ENCODE measurements at places on chromosomes 5 and 9.

GRCh38 chr9:95670122-95670521 is 153.4 kb upstream of the PTCH1 start:
- DNase-seq = no peak

- no peak for DNase-seq
Observed at GRCh38 chr5:78534148-78534904, 114.2 kb downstream of the LHFPL2 start.

GRCh38 chr9:90808398-90808797 is 6.8 kb downstream of the SYK start:
- DNase-seq = no peak

DNA sequence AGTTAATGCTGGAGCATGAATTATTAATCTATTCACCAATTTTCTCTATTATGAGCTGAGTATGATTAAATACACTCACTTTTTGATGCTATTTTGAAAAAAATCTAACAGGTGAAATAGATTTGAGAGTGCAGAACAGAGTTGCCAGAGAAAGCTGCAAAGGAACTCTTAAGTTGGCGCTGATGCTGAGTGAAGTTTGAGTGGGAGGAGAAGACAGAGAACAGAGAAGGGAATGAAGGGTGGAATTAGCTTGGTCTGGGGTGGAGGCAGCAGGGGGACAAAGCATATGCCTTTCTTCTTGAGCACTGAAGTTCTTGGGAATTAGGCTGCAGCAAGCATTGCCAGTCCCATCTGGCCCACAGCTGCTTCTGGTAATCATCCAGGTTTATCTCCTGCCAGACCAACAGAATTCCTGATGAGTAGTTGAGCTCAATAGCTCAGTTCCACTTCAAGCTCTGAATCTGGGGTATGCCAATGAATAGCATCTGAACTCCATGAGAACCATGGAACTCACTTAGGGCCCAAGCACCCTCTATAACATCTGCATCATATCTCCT is 290.1 kb downstream of the HINT1 start:
- no peak for DNase-seq

GRCh38 chr5:150763023-150763769 is 4.4 kb upstream of the DCTN4 start:
- DNase-seq = no peak

DNA sequence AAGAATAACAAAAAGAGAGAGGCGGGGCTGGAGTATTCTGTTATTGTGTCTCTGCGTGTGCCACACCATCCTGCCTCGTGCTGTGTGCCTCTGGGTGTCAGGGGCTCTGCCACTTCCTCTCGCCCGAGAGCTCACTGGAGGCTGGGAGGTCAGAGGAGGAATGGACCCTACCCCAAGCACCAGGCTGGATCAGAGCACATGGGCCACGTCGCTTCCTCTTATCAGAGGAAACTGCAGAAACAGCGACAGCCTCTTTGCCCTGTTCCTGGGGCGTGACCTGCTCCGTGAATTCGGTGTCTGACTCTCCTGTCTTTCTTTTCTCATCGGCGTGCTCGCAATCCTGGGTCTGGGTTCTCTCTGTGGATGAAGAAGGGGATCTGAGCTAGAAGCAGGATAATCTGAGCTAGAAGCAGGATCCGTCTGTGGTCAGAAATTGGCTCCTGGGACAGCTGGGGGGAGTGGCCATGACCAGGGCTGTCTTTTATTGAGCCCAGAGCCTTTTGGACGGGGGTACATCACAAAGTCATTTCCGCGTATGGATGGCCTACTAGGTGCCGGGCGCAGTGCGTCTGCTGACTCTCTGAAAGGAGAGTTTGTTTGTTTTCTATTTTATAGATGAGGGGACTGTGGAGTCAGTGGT is 150.3 kb upstream of the COL5A1 start:
- no peak for DNase-seq

GRCh38 chr9:10168241-10168640 is 444.6 kb downstream of the PTPRD start:
- peak; percentile 91 for DNase-seq

GRCh38 chr5:74725331-74725730 is 40.3 kb downstream of the HEXB start:
- no peak for DNase-seq

DNA sequence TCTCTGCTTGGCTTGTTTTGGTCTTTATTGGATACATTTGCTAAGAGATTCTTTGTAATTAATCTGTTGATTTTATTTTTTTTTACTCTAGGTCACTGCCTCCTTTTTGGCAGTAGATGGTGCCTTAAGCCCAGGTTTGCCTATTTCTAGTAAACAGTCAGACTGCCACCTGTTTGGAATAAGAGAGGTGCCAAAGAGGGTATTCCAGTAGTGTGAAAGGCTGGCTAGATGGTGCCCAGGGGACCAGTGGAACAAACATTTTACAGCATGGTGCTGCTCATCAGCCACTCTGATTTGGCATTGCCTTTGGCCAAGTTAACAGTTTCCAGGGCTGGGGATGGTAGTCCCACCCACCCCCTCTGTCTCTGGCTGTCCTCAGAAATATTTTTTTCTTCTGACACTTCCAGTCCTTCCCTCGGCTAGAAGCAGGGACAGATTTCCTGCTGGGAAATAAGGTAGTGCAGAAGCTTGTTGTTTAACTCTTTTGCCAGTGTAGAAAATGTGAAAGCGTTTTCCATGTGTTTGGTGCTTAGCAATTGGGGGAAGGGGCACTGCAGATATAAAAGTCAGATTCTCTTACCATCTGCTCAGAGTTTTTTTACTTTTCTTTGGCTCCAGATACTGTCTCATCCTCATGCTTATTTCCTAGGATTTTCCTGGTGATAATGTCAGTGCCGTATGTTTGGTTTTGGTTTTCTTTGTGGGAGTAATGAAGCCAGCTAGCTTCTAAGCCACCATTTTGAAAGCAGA is 36.6 kb upstream of the FBXL7 start:
- DNase-seq = no peak

GRCh38 chr5:7576023-7576715 is 180.2 kb downstream of the ADCY2 start:
- no peak for DNase-seq

GRCh38 chr5:74957029-74957784 is 91.0 kb upstream of the FAM169A start:
- no peak for DNase-seq

DNA sequence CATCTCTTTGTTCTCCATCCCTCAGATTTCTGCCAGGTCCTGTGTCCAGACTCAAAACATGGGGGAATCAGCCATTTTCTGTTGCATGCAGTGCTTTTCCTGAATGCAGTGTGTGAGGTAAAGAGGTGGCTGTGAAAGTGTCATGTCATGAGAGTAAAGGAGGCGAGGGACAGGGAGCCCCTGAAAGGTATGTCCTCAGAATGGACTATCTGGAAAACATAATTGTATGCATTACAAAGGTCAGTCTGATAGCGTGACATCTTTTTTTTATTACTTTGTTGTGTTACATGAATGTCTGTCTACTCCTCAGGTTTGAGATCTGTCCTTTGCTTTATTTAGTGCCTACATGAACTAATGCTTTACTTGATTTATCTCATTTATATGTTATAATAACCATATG is 239.1 kb downstream of the MAN2A1 start:
- no peak for DNase-seq

DNA sequence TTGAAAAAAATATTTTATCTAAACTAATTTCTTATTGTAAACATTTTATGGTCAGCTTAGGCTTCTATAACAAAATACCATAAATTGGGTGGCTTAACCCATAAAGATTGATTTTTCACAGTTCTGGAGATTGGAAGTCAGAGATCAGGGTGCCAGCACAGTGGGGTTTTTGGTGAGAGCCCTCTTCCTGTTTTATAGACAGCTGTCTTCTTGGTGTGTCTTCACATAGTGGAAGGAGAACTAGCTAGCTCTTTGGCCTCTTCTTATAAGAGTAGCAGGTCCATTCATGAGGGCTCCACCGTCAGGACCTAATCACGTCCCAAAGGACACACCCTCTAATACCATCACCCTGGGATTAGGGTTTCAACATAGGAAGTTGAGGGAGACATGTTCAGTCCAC is 26.6 kb downstream of the OTULINL start:
- DNase-seq = no peak

GRCh38 chr5:56641635-56642260 is 173.6 kb upstream of the MAP3K1 start:
- DNase-seq = no peak

- peak; percentile 90 for DNase-seq
Observed at GRCh38 chr5:36874465-36874864, 2.1 kb upstream of the NIPBL start.

GRCh38 chr9:87290241-87291052 is 207.2 kb upstream of the DAPK1 start:
- no peak for DNase-seq

DNA sequence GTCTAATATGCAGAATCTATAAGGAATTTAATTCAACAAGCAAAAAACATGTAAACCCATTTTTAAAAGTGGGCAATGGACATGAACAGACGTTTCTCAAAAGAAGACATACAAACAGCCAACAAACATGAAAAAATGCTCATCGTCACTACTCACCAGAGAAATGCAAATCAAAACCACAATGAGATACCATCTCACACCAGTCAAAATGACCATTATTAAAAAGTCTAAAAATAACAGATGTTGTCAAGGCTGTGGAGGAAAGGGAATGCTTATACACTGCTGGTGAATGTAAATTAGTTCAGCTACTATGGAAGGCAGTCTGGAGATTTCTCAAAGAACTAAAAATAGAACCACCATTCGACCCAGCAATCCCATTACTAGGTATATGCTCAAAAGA is 3.1 kb upstream of the KLHL3 start:
- DNase-seq = no peak

DNA sequence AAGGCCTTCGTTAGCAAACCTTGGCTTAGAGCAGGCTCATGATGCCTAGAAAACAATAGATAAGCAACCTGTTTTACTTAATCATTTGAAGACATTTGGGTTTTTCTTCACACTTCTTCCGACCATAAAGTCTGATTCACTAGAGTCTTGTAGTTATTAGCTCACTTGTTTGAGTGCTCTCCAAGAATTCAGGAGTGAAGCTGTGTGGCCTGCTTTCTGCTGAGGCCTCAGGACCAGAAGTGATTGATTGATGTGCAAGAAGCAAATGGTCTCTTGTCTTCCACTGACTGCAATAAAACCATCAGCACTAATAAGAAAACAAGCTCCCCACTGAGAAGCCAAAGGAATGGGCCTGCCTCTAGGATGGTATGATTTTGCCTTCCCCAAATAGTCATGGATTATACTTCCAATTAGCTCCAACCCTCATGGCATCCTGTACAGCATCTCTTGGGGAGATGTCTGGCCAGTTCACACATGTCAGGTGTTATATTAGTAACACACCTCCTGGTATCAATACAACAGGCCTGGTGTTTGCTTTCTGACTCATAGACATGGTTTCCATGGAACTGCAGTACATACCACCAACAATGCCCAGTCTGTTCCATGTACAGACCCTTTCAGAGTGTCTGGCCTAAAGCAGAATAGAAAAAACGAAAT is 317.6 kb downstream of the CWC27 start:
- DNase-seq = no peak

DNA sequence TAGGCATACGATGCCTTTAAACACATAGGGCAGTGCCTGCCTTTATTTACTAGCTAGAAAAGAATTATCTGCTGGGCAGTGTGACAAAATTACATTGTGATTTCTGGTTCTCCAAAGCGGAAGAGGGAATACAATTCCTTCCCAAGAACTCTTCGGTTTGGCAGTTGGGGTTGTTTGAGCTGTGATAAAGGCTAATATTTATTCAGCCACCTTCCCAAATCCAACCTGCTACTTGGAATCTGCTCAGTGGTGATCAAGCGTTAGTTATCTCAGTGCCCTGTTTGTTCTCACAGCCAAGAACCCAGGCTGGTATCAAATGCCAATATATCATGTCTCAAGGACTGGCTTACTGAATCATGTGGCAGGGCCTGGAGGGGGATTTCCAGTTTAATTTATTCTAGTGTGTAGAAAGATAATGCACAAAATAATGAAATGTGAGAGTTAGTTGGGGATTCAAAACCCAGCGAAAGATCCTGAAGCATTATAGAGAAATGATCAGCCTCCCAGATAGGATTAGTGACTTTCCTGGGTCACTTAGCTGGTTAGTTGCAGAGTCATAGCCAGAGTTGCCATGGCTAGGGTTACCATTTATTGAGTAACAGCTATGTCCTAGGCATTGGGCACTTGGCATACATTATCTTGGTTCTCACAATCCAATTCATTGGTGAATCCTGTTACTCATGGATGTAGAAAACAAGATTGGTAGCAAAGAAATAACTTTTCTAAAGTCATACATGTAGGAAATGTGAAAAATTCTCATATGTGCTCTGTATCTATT is 457.0 kb upstream of the KLF4 start:
- no peak for DNase-seq

DNA sequence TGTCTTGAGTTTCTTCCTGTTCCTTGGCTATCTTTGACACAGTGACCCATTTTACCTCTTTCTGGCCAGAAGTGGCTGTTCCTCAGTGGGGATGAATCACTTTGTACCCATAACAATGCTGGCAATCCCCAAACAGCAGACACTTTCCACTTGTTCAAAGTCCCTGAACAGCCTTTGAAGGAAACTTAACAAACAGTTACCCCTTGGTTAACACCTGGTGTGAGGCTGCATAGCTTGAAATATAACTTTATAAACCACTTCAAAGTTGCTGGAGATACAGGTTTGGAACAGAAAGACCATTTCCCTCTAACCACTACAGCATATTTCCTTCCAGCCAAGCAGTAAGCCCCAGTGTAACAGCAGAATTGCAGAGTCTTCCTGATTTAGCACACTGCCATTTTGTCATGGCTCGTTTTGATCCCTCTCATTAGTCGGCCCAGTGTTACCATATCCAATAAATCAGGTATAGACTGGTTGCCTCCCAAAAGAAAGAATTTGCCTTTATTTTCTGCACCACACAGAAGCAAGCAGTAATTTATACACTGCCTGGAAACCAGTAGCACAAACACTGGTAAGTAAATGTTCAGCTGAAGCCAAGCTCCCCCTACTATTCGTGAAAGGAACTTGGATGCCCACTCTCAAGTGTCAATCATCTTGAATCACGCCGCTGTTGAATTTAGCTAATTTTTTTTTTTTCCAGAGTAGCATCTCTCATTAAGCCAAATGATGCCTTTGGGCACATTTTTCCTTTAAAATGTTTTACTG is 225.9 kb downstream of the PIK3R1 start:
- DNase-seq = no peak

- no peak for DNase-seq
Observed at GRCh38 chr5:169861934-169862333, 118.4 kb downstream of the INSYN2B start.

DNA sequence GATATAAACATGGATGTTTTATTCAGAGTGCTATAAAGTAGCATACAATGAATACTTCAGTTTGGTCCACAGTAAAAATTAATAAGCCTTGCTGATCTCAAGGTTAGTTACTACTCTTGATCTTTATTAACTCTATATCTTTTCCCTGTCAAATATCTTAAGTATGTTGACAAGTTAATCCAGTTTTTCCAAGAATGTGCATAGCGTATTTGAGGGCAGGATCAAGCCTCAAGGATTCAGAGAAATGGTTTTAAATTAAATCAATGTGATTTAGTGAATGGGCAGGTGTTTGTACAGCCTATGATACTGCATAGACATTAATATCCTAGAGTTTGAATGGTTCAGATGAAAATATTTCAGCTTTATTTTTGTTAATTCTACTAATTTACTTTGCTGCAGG is 20.7 kb downstream of the MATR3 start:
- no peak for DNase-seq

GRCh38 chr5:55671975-55672374 is 40.1 kb downstream of the SLC38A9 start:
- DNase-seq = no peak
